HFFc6 (cell line): ENCODE measurements at places on chromosomes 4 and X.

DNA sequence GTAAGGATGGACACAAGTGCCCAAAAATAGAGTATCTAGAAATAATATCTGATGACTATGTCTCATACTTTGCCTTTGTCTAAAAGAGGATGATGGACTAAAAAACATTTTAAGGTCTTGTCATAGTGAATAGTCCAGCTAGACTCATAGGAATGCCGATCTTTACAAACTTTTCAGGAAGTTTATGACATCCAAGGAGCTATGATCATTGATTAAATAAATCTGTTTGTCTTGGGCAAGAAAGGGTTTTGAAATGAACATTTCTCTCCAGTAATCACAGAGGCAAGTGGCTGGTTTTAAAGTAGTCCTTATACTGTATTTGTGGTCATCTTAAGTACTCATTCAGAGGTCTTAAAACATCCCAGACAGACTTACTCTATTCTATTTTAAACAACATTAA lies 109.8 kb downstream of the MAPK10 start:
- no peak for DNase-seq
- H3K27me3 ChIP-seq = peaks cover 2% of the 10 kb centered on the region; the same call in 1 of the 2 replicates
- no peak overlapping the region for H3K4me3 ChIP-seq
- no peak overlapping the region for H3K27ac ChIP-seq

GRCh38 chrX:139795196-139795595 lies 87.2 kb upstream of the MCF2 start:
- DNase-seq = no peak
- H3K4me1 ChIP-seq = no peaks in the 10 kb centered on the region
- H3K4me3 ChIP-seq = no peak overlapping the region
- no peak overlapping the region for H3K27ac ChIP-seq

DNA sequence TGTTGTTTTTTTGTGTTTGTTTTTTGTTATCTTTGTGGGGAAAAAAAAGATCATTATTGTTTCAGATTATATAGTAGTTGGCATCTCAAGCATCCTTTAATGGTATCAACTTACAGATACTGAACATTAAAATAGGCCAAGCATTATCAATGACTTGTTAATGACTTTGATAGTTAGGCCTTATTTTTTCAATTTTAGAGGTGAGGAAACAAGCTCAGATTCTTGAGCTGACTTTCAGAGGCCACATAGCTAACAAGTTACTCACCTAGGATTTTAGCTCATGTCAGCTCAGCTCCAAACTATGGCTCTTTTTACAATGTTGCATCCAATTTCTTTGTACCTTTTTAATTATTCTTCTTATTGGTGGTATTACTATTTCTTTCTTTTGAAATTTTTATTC lies 471 bp upstream of the PLAC8 start:
- H3K27ac ChIP-seq = peak overlapping the region; percentile 66
- H3K4me3 ChIP-seq = peak overlapping the region; percentile 37; the same call in 1 of the 2 replicates
- peaks cover 63% of the 10 kb centered on the region for H3K4me1 ChIP-seq
- no peaks in the 10 kb centered on the region for H3K36me3 ChIP-seq
- DNase-seq = peak; percentile 48

DNA sequence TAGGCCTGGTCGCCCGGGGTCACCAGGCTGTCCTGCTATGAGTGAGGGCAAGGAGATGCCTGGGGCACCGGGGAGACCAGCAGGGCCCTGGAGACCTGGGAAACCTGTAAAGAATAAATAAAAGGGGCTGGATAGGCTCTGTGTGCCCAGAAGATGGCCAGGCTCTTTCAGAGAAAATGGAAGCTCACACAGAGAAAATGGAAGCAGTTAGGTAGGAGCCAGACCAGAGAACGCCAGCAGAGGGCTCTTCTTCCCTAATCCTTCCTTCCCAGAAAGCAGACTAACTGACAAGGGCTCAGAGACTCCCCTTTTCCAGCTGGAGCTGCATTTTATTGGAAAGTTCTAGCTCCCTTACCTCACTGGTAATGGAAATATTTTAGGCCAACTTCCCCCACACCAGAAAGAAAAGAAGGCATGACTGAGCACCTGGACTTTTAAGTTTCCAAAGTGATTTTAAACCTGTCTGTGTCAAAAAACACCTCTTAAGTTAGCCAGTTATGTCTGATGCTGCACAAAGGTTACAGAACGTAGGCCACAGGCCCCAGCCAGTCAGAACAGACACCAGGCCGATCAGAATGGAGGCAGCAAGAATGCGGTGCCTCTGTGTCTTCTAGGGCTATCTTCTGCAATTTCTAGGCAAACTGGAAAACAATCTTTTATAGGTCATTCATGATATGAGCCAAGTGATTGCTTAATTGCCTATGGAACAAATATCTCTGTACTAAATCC lies 74.0 kb downstream of the ATG4A start:
- no peaks in the 10 kb centered on the region for H3K36me3 ChIP-seq
- H3K4me1 ChIP-seq = peaks cover 6% of the 10 kb centered on the region
- H3K4me3 ChIP-seq = no peak overlapping the region
- H3K27ac ChIP-seq = no peak overlapping the region
- peak; percentile 36 for DNase-seq

DNA sequence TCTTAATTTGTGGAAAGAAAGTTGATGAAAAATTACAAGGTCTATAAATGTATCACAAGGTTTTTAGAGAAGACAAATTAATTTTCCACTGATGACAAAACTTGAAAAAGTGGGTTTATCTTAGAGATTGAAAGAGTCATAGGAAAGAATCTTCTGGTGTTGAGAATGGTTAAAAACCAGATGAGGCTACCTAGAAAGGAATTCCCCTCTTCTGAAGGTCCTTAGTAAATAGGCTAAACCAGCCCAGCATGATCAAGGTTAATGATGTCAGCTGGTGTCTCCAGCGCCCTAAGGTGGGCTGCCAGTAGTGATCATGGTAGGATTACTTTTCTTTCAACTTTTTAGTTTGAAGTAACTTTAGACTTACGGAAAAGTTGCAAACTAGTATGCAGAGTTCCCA lies 71.8 kb upstream of the PGRMC2 start:
- DNase-seq = no peak
- peaks cover 48% of the 10 kb centered on the region for H3K4me1 ChIP-seq
- no peak overlapping the region for H3K27ac ChIP-seq
- H3K36me3 ChIP-seq = 0 out of 2 replicates have a peak, but pooled peaks cover 5% of the 10 kb centered on the region
- no peaks in the 10 kb centered on the region for H3K27me3 ChIP-seq

GRCh38 chr4:33072298-33073089 lies 2352.3 kb downstream of the PCDH7 start:
- no peaks in the 10 kb centered on the region; the same call in 1 of the 2 replicates for H3K4me1 ChIP-seq
- H3K4me3 ChIP-seq = no peak overlapping the region
- H3K36me3 ChIP-seq = no peaks in the 10 kb centered on the region
- DNase-seq = no peak
- H3K27ac ChIP-seq = no peak overlapping the region

GRCh38 chrX:24493740-24494581 lies 28.9 kb downstream of the PDK3 start:
- H3K27ac ChIP-seq = no peak overlapping the region
- H3K4me1 ChIP-seq = peaks cover 12% of the 10 kb centered on the region
- peak overlapping the region; percentile 59; the same call in 1 of the 2 replicates for H3K4me3 ChIP-seq
- H3K27me3 ChIP-seq = no peaks in the 10 kb centered on the region; the same call in 1 of the 2 replicates
- DNase-seq = no peak
- H3K36me3 ChIP-seq = no peaks in the 10 kb centered on the region

GRCh38 chr4:153218961-153219360 lies 14.7 kb downstream of the TRIM2 start:
- H3K27ac ChIP-seq = no peak overlapping the region
- DNase-seq = no peak
- no peaks in the 10 kb centered on the region for H3K27me3 ChIP-seq
- H3K4me1 ChIP-seq = peaks cover 30% of the 10 kb centered on the region
- H3K4me3 ChIP-seq = no peak overlapping the region
- H3K36me3 ChIP-seq = no peaks in the 10 kb centered on the region

GRCh38 chrX:118644378-118644777 lies 83.0 kb upstream of the IL13RA1 start:
- no peaks in the 10 kb centered on the region for H3K27me3 ChIP-seq
- H3K27ac ChIP-seq = peak overlapping the region; percentile 15
- H3K4me3 ChIP-seq = no peak overlapping the region
- peaks cover 5% of the 10 kb centered on the region; the same call in 1 of the 2 replicates for H3K4me1 ChIP-seq
- H3K36me3 ChIP-seq = no peaks in the 10 kb centered on the region

DNA sequence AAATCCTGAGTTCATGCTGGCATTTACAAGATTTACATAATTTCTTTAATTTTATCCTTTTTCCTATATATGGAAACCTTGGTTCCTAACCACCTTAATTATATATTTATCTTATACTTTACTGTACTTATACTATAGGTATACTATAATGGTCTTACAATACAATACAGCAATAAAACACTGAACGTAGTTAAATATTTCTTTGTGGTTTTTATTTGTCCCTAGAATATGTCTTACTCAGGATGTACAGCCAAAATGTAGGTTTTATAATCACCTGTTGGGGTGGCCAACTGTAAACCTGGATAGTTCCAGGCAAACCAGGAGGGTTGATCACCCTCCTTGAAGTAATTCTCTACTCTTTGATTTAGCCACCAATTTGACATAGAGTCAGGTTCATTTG lies 48.4 kb upstream of the KIT start:
- H3K27me3 ChIP-seq = peaks cover 16% of the 10 kb centered on the region
- no peaks in the 10 kb centered on the region for H3K4me1 ChIP-seq

GRCh38 chr4:113288696-113289095 lies 239.2 kb downstream of the ANK2 start:
- no peak for DNase-seq
- no peak overlapping the region for H3K27ac ChIP-seq
- H3K4me1 ChIP-seq = peaks cover 21% of the 10 kb centered on the region
- no peaks in the 10 kb centered on the region for H3K36me3 ChIP-seq
- H3K27me3 ChIP-seq = no peaks in the 10 kb centered on the region

GRCh38 chr4:55636656-55636999 lies 530 bp upstream of the NMU start:
- no peak overlapping the region for H3K27ac ChIP-seq
- no peaks in the 10 kb centered on the region for H3K36me3 ChIP-seq
- DNase-seq = no peak
- H3K4me3 ChIP-seq = peak overlapping the region; percentile 41
- peaks cover 27% of the 10 kb centered on the region for H3K27me3 ChIP-seq

DNA sequence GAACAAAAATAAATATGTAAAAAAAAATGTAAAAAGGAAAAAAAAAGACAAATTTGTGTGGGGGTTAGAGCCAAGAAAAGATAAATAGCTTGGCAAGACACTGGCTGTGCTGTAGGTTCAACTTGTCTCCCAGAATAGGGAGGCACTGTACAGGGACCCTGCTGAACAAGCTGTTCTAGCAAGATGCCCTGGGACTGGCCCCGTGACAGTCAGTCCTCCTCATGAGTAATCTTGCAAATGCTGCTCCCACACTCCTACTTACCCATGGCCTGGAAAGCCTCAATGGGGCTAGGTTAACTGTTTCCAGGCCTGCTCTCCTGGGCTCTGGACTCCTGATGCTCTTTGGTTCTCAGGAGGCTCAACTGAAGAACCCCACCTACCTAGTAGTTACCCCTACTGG lies 106.8 kb downstream of the ATG4A start:
- H3K27ac ChIP-seq = no peak overlapping the region
- H3K4me1 ChIP-seq = no peaks in the 10 kb centered on the region
- DNase-seq = no peak

DNA sequence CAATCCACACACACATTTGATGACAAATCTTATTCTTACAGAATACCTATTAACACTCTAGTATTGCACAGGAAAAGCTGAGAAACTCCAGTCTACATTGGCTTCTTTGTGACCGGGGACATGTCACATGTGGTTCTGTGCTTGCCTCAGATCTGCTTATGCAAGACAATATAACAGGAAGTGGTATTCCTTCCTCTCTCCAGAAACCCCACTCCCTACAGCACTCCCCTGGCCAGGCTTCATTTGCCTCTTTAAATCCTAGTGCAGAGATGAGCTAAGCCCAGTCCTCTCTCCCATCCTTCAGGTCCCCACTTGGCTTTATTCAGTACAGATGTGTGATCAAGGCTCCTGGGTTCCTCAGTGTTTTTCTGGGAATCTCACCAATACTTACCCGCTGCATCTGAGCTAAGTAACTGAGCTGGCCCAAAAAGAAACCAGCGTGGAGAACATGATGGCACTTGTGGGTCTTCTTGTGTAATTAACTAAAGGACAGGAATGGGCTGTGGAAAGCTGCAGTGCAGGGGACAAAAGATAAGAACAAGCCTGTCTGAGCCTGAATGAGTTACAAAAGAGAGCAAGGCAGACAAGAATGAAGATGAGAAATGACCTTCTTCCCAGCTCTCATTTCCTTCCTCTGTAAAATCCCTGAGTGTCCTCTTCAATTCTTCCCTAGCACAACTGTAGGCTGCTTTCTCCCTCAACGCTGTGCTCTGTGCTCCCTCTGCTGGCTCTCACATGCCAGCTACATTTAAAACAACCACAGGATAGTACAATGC lies 105.6 kb downstream of the HNRNPD start:
- H3K36me3 ChIP-seq = no peaks in the 10 kb centered on the region
- H3K27ac ChIP-seq = no peak overlapping the region
- no peak overlapping the region for H3K4me3 ChIP-seq
- H3K4me1 ChIP-seq = no peaks in the 10 kb centered on the region
- DNase-seq = peak; percentile 38

GRCh38 chr4:54675721-54676461 lies 18.1 kb downstream of the KIT start:
- no peaks in the 10 kb centered on the region for H3K36me3 ChIP-seq
- no peak overlapping the region for H3K27ac ChIP-seq
- no peak overlapping the region for H3K4me3 ChIP-seq
- no peak for DNase-seq
- peaks cover 22% of the 10 kb centered on the region for H3K27me3 ChIP-seq

DNA sequence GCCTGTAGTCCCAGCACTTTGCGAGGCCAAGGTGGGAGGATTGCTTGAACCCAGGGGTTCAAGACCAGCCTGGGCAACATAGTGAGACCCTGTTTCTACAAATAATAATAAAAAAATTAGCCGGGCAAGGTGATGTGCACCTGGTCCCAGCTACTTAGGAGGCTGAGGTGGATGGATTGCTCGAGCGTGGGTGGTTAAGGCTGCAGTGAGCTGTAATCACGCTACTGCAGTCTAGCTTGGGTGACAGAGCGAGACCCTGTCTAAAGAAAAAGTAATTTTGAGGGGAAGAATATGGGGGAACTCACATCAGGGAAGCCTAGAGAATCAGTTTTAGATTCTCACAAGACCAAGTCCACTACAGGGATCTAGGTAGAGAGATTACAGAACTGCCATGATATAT lies 28.9 kb upstream of the LCORL start:
- no peaks in the 10 kb centered on the region for H3K36me3 ChIP-seq
- no peak for DNase-seq
- H3K27ac ChIP-seq = no peak overlapping the region
- H3K27me3 ChIP-seq = no peaks in the 10 kb centered on the region
- no peaks in the 10 kb centered on the region for H3K4me1 ChIP-seq

DNA sequence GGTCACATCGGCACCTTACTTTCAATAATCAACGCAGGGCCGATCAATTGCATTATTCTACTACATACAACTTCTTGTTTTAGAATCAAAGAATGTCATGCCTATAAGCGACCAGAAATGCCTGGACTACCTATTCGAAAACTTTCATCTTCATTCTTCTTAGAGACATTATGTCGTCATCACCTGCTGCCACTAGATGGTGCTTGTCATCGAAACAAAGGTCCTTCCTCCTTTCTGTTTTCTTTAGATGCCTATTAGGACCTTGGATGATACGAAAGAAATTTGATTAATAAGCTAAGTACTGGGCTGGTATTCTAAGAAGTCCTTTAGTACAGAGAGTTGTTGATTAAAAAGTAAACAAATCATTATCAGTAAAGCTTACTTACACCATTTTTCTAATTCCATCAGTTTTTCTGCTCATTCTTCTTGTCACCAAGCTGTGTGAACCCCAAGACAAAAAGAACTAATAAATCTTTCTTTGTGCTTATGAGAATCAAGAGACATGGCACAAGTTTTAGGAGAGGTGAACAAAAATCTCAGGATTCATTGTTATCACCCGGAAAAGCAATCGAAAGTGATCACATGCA lies 154.5 kb upstream of the SLC4A4 start:
- no peak overlapping the region for H3K27ac ChIP-seq
- peak overlapping the region; percentile 48 for H3K4me3 ChIP-seq
- peaks cover 41% of the 10 kb centered on the region for H3K4me1 ChIP-seq
- no peaks in the 10 kb centered on the region; the same call in 1 of the 2 replicates for H3K27me3 ChIP-seq
